Activated T-cell treated with anti-CD3 and anti-CD28 coated beads for 1 hour (primary cell): ENCODE measurements at places on chromosomes 3 and 15.

DNA sequence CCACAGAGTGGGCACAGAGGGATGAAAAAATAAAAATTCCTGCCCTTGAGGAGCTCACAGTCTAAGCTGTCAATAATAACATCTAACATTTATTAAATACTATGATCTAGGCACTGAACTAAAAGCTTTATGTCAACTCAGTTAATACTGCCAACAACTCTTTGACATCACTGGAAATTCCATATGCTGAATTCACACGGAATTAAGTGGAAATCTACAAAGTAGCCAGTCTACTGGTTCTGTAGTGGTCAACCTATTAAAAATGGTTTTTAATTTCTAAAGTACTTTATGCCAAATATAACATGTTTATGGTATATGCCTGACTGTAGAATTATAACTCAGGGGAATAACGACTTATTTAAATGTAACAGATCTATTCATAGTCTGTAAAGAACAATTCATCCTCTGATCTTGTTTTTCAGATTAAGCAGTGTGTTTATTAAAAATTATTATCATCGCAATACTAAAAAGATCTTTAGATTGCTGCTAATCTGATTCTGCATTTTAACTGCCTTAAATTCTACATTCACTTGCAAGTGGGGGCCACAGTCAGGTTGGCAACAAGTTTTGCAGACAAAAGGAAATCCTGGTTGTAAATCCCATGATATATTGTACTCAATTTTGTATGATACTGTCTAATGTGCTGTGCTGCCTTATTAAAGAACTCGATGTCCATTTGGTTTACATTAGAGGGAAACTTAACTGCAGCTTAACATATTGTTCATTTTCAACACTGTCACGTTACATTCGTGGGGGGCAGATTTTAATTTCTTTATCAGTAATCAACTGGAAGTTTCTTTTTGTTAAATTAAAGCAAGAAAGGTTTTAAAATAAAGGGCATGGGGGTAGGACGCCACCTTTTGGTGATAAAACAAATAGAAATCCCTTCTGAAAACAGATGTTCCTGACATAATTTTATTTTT lies 2.6 kb upstream of the FOXP1 start:
- DNase-seq = no peak

- DNase-seq = no peak
Observed at GRCh38 chr3:174869448-174869847, 10.3 kb downstream of the NAALADL2 start.

GRCh38 chr15:71874245-71874644 lies 63.9 kb downstream of the NR2E3 start:
- DNase-seq = no peak

GRCh38 chr3:102036017-102036416 lies 186.7 kb downstream of the NFKBIZ start:
- no peak for DNase-seq

DNA sequence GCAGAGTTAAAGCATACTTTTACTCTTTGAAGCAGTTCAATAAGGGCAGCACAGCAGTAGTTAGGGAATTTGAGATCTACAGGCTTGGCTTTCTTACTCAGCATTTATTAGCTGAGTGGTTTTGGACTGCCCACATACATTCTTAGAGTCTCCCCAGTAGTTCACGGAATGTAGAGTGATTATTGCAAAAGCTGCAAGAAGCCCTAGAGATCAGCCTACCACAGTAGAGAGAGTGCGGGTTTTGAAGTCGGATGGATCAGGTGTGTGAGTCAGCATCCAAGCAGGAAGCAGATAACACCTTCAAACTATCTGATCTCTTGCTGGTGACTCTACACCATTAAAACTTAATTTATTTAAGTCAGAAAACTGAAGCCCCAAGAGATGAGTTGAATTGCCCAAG lies 171.9 kb downstream of the SYNPR start:
- DNase-seq = no peak

DNA sequence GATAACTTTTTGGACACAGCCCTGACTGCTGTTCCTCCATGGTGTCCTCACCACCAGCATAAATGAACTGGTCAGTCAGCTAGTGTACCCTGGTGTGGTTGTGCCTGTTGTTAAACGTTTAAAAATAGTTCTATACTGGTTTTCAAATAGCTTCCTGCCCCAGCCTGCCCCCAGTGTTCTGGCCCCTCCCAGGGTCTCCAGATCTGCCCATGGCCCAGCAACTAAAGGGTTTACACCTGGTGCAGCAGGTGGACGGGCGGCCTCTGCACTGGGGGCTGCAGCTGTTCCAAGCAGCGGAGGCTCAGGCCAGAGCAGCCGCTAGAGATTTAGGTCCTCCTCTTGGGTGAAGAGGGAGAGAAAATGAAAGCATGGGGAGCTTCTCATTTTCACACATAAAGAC lies 6.1 kb upstream of the NR2E3 start:
- no peak for DNase-seq
